ENCODE measurements at places on chromosomes 2 and 18.

DNA sequence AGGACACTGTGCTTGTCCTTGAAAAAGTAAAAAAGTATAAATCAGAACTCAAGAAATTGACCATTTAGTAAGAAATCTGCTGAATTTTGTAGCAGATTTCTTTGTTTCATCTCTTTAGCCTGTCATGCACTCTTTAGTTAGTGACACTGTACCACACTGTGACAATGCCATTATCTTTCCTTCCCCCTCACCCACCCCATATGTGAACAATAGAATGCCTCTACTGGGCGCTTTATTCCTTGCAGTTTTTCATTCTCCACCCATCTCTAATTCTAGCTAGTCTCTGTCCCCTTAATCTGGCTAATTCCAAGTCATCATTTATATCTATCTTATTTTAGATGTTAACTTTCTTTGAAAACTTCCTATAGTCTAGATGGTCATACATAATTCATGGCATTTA lies 241.0 kb downstream of the LRP1B start:
- DNase-seq, result no peak

- no peak for DNase-seq
Measured at GRCh38 chr2:128492966-128493811, 174.5 kb upstream of the HS6ST1 start.

- no peak for DNase-seq
Measured at GRCh38 chr18:9535430-9535991, 60.2 kb downstream of the RALBP1 start.

GRCh38 chr2:127110985-127111384 lies 4.0 kb upstream of the BIN1 start:
- DNase-seq, result no peak

DNA sequence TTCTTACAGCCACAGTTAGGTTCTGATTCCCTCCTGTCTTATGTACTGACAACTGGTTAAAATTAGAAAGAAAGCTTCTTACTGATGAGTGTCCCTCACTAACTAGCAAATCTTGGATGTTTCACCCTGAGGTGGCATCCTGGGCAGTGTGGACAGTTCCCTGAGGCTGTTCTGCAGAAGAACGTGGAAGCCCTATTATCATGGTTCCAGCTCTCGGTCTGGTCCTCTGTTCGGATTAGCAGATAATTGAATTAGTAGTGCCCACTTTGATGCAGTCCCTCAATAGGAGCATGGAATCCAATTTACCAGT lies 381.7 kb upstream of the NT5C1B start:
- no peak for DNase-seq

GRCh38 chr2:88245109-88245508 lies 75.0 kb downstream of the THNSL2 start:
- no peak for DNase-seq

DNA sequence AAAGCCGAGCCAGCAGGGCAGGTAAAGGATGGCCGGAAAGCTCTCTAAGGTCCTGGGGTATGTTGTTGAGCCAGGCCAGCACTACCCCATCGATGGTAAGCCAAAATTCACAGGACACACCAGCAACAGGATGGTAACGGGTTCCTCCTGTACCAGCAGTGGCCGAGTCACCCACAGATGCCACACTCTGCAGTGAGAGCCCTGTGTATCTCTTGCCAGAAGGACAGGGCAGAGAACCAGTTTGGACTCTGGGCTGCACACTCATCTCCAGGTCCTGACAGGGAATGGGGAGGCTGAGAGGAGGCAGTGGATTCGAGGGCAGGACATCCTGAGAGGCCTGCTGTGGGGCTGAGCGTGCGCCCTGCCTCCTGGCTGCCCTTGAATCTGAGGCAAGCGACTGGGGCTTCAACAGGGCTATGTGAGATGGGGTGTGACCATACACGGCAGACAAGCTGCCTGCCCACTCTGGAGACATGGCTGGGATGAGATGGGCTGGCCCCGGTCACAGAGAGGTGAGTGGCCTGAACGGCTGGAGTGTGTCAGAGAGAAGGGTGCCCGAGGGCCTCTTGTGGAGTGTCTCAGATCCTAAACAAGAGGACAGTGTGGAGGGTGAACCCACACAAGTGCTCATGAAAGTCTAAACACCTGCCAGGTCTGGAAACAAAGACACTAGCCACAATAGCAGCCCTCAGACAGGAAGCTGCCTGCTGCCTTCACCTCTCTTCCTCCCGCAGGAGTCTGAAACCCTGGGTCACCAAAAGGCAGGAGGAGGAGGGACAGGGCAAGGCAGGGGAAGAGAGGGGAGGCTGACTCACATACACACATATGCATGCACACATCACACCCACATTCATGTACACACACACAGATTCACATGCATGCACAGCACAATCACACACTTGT lies 182.3 kb downstream of the LOXHD1 start:
- DNase-seq, result no peak

- peak; percentile 14 for DNase-seq
Measured at GRCh38 chr2:23519334-23519651, 134.3 kb downstream of the KLHL29 start.

DNA sequence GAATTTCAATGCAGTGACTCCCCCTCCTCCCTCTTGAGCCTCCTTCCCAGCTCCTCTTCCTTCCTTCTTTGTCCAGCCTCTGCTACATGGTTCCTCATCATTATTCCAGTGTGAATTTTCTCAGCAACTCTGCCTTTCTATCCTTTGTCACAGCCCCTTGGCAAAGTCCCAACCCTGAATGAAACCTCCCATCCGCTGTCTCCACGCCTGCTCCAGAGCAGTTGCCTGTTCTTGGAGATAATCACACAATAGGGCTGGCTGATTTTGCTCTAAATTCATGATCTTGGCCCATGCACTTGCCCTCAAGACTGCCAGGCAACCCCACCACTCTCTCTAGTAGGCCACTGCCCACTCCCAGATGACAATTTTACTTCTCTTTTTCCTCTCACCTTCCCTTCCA lies 61.4 kb downstream of the BCL2L11 start:
- DNase-seq, result no peak

DNA sequence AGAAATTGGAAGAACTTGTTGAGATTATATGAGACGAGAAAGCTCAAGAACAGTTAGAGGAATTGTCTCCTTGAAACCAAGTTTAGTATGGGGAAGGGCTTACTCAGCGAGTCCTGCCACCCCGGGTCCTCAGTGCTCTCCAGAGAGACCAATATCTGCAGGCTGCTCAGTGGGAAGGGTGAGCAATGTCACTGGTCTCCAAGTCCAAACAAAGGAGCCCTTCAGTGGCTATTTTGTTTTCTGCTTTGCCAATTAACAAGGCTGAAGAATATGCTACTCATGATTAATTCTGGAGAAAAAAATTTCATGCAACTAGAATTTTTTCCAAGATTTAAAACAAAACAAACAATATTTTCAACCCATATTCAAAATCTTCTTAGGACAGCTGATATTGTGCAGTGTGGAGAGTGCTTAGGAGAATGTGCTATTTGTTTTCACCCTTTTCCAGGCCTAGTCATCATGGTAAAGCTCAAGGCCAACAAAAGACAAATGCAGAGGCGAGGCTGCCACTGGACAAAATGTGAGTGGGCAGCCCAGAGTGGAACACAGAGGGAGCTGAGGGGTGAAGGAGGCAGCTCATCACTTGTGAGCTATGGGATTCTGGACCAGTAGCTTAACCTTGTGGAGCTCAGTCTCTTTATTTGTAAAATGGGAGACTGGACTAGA lies 83.8 kb upstream of the TMEM17 start:
- peak; percentile 83 for DNase-seq

DNA sequence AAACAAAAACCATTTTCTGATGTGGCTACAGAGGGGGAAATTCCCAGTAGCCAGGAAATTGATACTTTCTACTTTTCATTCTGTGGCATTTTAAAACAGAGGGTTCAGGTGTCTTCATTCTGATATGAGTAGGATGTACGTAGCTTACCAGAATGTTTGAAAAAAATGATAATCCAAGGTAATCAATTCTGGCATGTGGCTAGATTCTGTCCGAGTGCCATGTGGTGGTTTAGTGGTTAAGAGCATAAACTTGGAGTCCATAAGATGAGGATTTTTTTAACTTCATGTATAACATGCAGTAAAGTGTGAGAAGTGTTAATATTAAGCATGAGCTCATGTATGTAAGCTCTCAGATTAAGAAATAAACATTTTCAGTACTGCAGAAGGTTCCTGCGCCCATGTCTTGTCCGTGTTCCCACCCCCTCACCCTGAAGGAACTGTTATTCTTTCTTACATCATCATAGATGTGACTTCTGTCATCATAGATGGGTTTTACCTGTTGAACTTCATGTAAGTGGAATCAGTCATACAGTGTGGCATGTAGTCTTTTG lies 4.5 kb downstream of the B3GNT2 start:
- DNase-seq, result no peak

DNA sequence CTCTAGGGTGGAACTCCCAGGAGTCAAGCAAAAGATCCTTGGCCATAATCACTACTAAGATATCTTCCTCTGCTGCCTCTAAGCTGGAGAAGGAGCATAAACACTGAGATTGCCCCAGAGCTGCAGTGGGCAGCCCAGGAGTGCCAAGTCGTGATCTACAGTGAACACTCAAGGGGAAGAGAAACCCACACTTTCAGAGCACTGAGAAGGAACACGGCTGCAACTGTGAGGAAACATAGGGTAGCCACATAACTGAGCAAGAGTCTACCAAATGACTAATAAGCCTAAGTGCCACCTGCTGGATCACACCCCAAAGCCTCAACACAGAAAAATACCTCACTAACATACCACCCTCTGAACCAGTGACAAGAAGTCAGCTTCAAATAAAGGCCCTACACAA lies 79.6 kb upstream of the RAB12 start:
- DNase-seq, result no peak

GRCh38 chr2:197280015-197280702 lies 30.4 kb downstream of the ANKRD44 start:
- no peak for DNase-seq

DNA sequence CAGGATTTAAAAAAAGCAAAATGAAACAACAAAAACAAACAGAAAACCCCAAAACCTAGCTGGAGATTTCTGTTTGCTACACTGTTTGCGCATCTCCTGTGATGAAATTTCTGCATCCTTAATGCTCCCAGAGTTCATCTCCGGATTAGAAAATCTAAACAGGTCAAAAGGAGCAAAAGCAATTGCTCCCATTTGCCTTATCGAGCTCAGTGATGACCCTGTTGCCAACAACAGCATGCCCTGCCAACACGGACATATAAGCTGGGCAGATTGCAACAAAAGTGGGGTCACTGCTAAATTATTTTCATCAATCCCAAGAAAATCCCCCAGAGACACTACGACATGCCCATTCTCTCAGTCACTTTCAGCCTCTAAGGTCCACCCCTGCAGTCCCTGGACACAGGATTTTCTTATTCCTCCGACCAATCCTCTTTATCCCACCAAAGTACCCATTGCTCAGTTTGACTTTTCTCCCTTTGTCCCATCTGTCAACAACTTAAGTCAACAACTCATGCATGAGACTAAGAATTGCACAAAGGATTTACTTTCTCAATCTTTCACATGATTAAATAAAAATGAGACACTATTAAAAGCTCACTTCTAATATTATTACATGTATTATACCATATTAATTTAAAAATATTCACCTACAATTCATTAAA lies 67.8 kb downstream of the ABCG8 start:
- DNase-seq, result peak; percentile 37

- no peak for DNase-seq
Measured at GRCh38 chr18:63480476-63480875, 3.7 kb downstream of the SERPINB5 start.

DNA sequence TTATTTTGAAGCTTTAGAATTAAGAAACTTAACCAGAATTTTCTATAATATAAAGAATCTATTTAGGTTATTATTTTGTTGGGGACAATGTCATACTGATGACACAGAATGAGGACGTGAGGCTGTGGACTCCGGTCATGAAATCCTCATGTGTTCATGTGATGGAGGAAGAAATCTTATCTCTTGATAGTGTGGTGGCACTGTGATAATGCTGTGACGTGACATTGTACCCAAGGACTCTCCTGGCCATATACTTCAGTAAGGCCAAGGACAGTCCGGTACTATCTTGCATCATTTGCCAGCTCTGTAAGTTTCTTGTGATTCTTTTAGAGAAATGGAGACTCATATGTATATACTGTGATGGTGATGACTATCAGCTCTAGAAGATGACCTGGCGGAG lies 59.1 kb downstream of the SLC9A2 start:
- no peak for DNase-seq

DNA sequence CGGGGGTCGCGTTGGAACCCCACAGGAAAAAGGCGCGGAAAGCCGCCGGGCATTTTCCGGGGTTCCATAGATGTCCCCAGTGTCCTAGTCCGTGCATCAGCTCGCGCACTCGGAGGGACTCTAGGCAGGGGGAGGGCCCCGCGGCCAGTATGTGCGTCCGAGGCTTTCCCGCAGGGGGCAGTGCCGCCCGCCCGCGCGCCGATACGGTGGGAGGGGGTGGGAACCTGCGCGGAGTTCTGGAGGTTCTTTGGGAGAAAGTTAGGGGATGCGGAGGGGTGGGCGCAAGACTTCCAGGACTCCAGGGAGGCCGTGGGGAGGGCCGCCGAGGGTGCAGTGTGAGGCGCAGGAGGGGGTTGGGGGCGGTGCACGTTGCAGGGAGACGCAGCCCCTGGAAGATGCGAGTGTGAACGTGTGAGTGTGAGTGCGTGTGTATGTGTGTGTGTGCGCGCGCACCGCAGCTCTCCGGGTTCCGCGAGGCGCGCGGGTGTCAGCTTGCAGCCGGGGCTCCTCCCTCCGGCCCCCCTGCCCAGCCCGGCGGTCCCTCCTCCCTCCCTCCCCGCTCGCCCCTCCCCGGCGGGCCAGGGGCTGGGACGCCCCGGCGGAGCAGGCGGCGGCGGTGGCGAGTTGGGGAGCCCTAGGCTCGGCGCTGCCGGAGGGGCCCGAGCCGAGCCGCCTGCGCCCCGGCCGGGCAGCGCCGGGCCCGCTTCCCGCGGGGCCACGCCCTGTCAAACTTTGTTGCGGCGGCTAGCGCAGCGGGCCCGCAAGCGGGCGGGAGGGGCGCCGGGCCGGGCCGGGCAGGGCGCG lies at the start of gene TCF7L1:
TCF7L1 (plus strand) TSS at position 559 of the 804 bp plus-strand sequence. CDS start 293 bp downstream, outside the sequence.
- peak; percentile 81 for DNase-seq

- no peak for DNase-seq
Measured at GRCh38 chr2:118677546-118677945, 169.9 kb downstream of the EN1 start.

DNA sequence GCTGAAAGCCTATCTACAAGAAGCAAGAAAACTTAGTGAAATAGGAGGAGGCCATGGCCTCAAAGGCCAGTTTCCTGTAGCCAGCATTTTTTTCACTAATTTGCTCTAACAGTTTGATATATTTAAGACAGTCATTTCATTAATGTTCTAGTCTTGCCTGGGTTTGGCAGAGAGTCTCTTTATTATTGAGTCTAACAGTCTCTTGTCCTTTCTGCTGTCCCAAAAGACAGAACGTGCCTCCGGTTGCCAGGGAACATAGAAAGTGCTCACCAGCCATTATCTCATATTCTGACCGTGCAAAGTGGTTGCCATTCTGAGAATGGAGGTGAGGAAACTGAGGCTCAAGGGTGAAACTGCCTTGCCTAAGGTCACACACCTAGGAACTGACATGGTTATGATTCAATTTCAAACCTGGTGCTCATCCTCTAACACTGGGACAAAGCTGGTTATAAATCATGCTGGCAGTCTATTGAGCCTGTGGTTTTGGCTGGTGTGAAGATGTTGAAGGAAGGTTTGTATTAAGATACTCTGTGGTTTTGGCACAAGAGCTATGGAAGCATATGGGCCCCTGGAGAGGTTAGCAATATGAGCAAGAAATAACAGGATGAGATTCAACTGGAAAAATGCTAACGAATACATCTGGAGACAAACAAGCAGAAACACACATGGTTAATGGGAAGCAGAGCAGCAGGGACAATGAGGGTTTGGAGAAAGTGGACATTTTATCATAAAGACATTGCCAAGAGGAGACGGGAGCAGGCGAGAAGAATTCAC lies 903.3 kb upstream of the KLHL29 start:
- no peak for DNase-seq

Measured in SK-MEL-5 (cell line).